ENCODE measurements at places on chromosomes 3 and 15.
A peak's percentile ranks its signal among the peaks of the same experiment; 100 is the strongest.

DNA sequence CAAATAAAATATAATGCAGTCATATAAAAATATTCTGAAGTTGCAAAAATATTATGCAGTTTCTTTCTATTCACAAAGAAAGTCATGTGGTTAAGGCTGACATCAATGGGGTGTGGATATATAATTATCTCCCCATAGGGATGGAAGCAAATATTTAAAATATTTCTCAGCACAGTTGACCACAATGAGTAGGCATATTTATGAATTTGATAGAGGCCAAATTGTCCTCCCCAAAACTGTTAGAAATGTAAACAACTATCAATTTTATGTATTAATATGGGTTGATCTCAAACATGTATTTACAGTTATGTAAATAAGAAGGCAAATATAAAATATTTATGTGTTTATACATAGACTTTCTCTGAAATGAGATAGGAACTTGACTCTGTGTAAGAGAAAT lies 246.0 kb upstream of the CBLB start:
- DNase-seq = peak; percentile 46

DNA sequence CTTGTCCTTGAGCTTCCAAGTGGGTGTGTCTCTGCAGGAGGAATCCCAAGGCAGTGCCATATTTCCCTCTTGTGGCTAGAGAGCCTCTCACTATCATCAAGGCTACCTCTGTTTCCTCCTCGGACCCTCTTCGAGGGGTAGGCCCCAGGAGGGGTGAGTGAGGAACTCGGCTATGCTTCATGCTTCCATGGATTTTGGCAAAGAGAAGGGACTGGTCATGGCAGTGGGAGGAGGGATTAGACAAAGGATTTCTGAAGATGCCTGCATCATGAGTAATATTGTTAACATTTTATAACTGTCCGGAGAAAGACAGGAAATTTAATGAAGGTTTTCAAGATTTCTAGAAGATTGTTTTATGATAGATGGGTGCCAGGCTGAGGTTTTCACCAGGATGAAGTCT lies 241.5 kb downstream of the CLSTN2 start:
- peak; percentile 50 for DNase-seq

DNA sequence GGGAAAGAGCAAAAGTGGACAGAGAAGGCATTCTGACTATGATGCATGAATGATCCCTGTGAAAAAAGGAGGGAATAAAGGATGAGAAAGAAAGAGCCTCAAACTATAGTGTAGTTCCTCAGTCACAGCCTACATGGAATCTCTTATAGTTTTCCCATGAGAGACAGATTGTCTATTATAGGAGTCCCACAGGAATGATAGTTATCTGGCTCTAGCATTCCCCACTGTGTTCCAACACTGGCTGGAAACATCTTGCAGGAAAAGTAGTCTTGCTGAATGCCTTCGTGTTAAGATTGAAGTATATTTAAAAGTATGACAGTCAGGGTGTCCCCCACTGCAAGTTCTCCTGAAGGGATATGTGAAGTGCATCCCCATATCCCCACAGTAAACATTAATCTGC lies 641.5 kb upstream of the NECTIN3 start:
- no peak for DNase-seq

GRCh38 chr3:151804267-151804666 lies 9.6 kb upstream of the AADAC start:
- DNase-seq = no peak

GRCh38 chr3:129330409-129330808 lies 51.7 kb downstream of the HMCES start:
- no peak for DNase-seq

- no peak for DNase-seq
These were observed 603.8 kb upstream of the ADAMTS9 start for GRCh38 chr3:65291448-65292125.

Measured in fibroblast of mammary gland (primary cell).